CD4-positive, alpha-beta memory T cell (primary cell): ENCODE measurements at places on chromosomes 1 and 21. TPM values are rescaled to one million over a fixed set of nuclear protein-coding genes. Genes with fewer than 3 reads are reported as not detected.

NBPF4 gene
- total RNA-seq = 0.35 TPM

RNU1-4 gene
- 3,866 TPM for total RNA-seq

FAM78B gene
- total RNA-seq = 0.32 TPM

KRTAP11-1 gene
- total RNA-seq = not detected

ZNF593OS gene
- total RNA-seq = not detected

FCER1G gene
- total RNA-seq = 9.9 TPM

FCN3 gene
- not detected for total RNA-seq

RGSL1 gene
- not detected for total RNA-seq

APOBEC4 gene
- total RNA-seq = not detected

SFN gene
- total RNA-seq = 0.76 TPM

HSPG2 gene
- total RNA-seq = 1.2 TPM

TMEM167B gene
- total RNA-seq = 47.9 TPM

TMIGD3 gene
- not detected for total RNA-seq

DAB1 gene
- total RNA-seq = 1.5 TPM

CA6 gene
- not detected for total RNA-seq

TMEM35B gene
- total RNA-seq = 54.2 TPM

VWA5B1 gene
- total RNA-seq = not detected

LIN28A gene
- total RNA-seq = not detected

GRHL3 gene
- total RNA-seq = not detected

HTR6 gene
- total RNA-seq = 0.33 TPM

TRIM67 gene
- not detected for total RNA-seq

SYNC gene
- total RNA-seq = not detected

KIF26B gene
- total RNA-seq = not detected

CD101 gene
- total RNA-seq = 2.1 TPM
